Astrocyte of the cerebellum (primary cell): ENCODE measurements at places on chromosomes 5 and 9.

- DNase-seq, result peak; percentile 69
Observed at GRCh38 chr5:132751444-132751843, 4.2 kb downstream of the CCNI2 start.

GRCh38 chr5:66958980-66959641 lies 237.5 kb downstream of the CD180 start:
- DNase-seq, result peak; percentile 63

GRCh38 chr5:59424515-59424914 lies 469.0 kb downstream of the PDE4D start:
- no peak for DNase-seq

GRCh38 chr5:78833284-78833683 lies 151.8 kb downstream of the ARSB start:
- no peak for DNase-seq

GRCh38 chr9:4321554-4321953 lies 21.7 kb upstream of the GLIS3 start:
- DNase-seq, result no peak

GRCh38 chr5:168291342-168291963 lies at the start of gene WWC1:
Gene WWC1 (plus strand): TSS chr5:168291645. CDS start chr5:168292153, 508 bp downstream.
- DNase-seq, result no peak

- DNase-seq, result no peak
Observed at GRCh38 chr9:90894986-90895687, 93.5 kb downstream of the SYK start.

DNA sequence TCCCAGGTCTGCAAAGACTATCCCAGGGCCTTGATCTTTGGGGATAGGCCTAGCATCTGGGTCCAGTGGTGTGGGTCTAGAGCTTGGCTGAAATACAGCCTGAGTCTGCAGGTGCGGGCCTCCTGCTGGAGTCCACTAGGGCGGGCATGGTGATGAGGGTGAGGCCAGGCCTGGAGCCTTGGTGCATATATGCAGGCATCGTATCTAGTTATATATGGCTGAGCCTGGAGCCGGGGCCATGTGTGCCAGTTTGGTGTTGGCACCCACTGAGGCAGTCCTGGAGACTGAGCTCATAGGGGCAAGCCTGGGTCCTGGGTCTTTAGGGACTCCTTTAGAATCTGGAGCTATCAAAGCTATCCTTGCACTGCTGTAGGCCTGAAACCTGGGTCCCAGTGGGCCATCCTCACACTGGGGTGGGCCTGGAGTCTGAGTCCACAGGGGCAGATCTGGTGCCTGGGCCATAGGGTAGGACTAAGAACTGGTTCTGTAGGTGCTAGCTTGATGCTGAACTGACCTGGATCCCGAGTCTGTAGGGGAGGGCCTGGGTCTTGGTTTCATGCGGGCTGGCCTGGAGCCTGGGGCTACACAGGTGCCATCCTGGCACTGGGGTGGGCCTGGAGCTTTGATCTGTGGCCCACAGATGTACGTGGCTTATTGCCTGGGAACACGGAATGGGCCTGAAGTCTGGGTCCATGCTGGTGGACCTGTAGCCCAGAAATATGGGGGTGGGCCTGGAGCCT lies 346.5 kb upstream of the MEF2C start:
- DNase-seq, result no peak

GRCh38 chr9:86792136-86792535 lies 155.2 kb downstream of the GAS1 start:
- no peak for DNase-seq

- DNase-seq, result peak; percentile 48
Observed at GRCh38 chr5:55036477-55036876, 12.4 kb downstream of the GZMK start.

GRCh38 chr5:154135125-154135817 lies 55.3 kb upstream of the GALNT10 start:
- DNase-seq, result no peak

GRCh38 chr9:75089373-75089766 lies 1.1 kb downstream of the OSTF1 start:
- DNase-seq, result no peak

GRCh38 chr5:81164936-81165335 lies 68.2 kb upstream of the CKMT2 start:
- peak; percentile 89 for DNase-seq

DNA sequence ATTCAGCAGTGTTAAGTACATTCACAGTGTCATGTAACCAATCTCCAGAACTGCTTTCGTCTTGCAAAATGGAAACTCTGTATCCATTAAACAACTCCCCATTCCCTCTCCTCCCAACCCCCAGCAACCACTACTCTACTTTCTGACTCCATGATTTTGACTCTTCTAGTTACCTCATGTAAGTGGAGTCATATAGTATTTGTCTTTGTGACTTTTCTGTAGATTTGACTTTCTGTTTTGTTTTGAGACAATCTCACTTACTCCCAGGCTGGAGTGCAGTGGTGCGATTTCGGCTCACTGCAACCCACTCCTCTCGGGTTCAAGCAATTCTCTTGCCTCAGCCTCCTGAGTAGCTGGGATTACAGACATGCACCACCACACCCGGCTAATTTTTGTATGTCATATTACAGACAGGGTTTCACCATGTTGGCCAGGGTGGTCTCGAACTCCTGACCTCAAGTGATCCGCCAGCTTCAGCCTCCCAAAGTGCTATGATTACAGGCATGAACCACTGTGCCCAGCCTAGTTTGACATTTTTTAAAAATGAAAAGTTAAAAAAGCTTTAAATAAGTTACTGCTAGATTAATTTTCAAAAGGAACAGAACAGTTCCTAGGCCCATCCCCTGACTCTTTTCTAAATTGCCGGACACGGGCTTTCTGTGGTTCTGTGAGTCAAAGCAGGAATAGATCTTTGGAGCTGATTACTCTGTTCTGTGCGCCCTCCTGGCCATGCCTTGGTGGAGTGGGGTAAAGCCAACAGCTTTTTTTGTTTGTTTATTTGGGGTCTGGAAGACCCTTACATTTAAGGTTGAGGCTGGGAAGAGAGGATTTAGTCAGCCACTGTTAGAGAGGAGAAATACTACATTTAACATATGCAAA lies 59.3 kb downstream of the RALGPS1 start:
- DNase-seq, result no peak

GRCh38 chr9:85479305-85479704 lies 262.4 kb downstream of the AGTPBP1 start:
- DNase-seq, result no peak

DNA sequence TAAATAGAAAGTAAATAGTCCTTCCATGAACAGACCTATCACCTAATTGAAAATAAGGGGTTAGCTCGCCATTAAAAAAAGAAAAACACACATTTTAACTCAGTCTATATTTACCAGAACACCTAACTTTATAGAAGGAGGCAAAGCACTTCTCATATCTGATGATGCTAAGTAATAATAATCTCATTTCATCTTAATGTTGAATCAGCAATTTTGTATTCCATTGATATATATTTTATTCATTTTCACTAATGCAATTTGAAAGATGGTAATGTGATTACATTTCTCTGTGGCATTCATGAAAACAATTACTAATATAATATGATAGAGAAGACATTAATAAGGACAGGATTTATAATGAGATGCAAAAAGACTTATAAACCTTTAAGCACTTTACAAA lies 276.7 kb downstream of the BNC2 start:
- DNase-seq, result no peak

- no peak for DNase-seq
Observed at GRCh38 chr5:151448038-151448985, 909 bp downstream of the SLC36A1 start.

- DNase-seq, result no peak
Observed at GRCh38 chr5:134567641-134568336, 42.3 kb downstream of the JADE2 start.

GRCh38 chr5:167985373-167985772 lies 306.1 kb upstream of the WWC1 start:
- no peak for DNase-seq

DNA sequence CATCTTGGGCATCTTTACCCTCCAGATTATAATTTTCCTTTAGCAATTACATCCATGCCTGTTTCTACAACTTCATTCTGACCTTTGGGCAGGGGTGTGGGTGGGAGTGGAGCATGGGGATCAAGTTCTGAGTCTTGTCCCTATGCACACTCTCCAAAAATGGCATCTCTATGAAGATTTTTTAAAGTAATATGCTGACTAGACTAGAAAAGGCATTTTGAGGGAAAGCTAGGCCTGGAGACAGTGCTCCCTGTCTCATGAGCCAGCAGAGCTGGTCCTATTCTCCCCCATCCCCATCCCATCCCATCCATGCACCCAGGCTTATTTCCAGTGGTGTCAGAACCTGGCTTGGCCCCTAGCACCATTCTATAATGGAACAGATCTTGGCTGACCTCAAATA lies 398.0 kb upstream of the SLC24A2 start:
- DNase-seq, result no peak

DNA sequence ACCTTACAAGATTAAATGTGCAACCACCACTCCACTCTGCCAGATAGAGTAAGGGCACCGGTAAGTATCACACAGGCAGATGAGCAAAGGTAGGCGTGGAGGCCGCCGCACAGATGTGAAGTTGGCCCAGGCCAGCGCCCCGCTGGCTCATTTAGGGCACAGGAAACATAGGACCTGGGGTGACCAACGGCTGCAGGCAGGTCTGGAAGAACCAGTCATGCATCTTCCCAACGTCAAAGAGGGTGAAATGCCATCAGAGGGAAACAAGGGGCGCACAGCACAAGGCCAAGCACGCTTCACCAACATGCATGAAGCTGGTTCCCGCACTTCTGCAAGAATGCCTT lies 31.7 kb upstream of the SLC6A3 start:
- DNase-seq, result no peak

DNA sequence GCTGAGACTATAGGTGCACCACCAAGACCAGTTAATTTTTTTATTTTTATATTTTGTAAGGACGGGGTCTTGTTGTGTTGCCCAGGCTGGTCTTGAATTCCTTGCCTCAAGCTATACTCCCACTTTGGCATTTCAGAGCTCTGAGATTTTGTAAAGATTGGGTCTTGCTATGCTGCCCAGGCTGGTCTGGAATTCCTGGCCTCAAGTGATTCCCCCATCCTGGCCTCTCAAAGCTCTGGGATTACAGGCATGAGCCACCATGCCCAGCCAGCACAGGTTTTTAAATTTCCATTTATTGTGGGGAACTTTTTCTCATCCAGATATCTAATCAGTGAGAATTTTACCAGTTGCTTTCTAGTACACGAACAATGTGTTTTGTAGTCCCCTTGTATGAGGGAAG lies 156.1 kb upstream of the VLDLR start:
- DNase-seq, result no peak

GRCh38 chr5:7916171-7916804 lies 47.3 kb downstream of the MTRR start:
- no peak for DNase-seq

GRCh38 chr5:105659396-105659795 lies 2011.3 kb downstream of the EFNA5 start:
- no peak for DNase-seq

GRCh38 chr5:144267961-144268513 lies 97.4 kb downstream of the KCTD16 start:
- DNase-seq, result no peak

- no peak for DNase-seq
Observed at GRCh38 chr5:78903353-78903752, 81.8 kb downstream of the ARSB start.

DNA sequence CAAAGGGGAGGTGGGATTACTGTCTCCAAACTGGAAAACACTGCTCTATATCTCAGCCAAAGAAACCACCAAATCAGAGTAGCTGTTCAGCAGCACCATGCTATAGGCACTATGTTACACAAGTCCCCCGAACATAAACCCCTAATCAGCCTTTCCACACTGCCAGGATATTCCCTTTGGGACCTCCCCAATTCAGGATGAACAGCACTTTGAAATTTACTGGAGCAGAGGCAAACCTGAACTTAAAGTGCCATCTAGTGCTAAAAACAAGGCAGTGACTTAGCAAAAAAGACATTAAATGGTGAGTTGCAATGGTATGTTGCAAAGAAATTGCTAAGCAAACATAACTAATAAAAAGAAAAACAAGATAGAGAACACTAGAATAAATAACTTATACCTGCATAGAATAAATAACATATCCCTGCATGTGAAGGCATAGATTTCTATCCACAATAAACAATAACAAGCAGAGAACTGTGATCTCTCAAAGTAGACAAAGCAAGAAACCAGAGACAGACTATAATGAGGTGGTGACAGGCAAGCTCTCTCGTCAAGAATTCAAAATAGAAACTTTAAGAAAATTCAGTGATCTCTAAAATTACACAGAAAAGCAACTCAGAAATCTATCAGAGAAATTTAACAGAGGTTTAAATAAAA lies 584.4 kb upstream of the ACO1 start:
- peak; percentile 20 for DNase-seq

- no peak for DNase-seq
Observed at GRCh38 chr5:135473956-135474670, 22.0 kb upstream of the TIFAB start.

DNA sequence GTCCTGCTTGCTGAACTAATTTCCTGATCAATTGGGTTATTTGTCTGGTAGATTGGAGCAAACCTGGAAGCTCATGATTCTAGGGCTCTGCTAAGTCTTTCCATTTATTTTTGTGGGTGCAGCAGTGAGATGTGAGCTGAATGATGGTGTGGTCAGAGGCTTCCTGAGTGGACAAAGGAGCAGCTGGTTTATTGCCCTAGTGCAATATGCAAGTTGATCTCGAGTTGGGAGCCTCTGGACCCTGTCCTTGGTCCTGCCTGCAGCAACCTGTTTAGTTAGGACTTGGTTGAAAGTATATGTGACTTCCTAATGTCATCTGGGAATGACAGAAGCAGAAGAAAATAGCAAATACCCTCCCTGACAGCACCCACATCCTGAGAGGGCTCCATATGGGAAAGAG lies 4.2 kb upstream of the UNC5A start:
- no peak for DNase-seq

DNA sequence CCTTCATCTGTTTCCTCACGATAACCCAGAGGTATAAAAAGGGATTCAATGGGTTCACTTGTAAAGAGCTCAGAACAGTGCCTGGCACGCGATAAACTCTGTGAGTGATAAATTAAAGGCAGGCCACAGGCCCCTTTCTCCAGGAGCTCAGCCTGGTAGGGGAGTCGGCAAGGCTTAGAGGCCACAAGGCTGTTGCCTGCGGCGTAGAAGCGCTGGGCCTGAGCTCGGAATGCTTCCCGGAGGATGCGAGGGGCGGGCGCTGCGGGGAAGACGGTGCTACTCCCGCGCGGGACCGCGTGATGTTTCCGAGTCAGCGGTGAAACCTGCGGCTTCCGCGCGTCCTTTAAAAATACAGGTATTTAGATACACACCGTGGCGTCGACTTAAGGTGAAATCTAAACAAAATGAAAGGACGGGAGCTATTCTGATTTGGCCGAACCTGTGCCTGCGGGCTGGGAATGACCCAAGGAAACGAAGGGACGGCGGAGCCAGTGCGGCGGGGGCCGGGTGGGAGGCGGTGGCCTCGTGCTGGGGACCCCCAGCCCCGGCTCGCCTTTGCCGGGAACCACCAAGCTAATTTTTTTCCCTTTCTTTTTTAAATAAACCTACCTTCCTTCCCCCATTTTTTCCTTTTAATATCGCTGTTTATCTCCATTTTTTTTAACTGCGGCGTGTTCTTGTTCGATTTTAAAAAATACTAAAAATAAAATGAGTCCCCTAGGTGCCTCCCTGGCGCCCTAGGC lies 6.2 kb downstream of the NKX2-5 start:
- DNase-seq, result no peak

GRCh38 chr9:69658987-69659675 lies 13.0 kb downstream of the APBA1 start:
- no peak for DNase-seq
